ENCODE measurements at places on chromosomes 13 and 19. TPM values are rescaled to one million over a fixed set of nuclear protein-coding genes. Genes with fewer than 3 reads are reported as not detected.

Gene STX10
- polyA plus RNA-seq, result 47.9 TPM

Gene FLT3LG
- 3.7 TPM for polyA plus RNA-seq

DNA sequence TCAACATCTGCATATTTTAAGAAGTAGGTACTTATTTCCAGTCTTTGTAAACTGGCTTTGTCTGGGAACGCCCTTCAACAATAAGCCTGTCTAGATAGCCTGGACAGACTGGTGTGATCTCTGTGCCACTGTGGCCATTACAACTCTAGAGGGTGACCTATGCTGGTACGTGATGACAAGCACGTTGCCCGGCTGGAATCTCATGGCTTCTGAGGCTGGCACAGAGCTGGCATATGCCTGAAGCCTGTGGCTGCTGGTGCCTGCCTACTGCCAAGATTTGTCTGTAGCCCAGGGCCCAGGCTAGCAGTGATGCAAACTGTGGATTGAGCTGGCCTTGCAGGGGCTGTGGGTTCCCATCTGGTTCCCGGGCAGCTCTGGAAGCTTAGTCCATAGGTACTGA is 34.0 kb downstream of the IGFL3 start:
- no peak for DNase-seq

DNA sequence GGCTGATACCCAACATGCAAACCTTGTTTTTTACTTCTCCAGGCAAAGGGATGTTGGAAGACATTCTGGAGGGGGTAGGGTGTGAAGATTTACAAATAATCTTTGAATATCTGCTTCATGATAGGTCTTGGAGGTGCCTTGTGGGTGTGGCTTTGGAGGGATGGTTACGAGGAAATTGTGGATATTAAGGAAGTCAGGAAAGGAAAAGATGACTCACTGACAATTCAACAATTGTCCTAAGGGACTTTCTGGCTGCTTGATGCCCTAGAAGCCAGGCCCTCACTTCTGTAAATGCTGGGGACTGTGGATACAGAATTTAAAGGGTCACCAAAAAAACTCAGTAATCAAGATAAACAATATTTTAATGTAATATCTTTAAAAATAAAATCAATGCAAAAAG is 37.4 kb upstream of the ZNF527 start:
- no peak for DNase-seq

- no peak for DNase-seq
Observed at GRCh38 chr13:110647365-110647737, 32.0 kb downstream of the NAXD start.

Measured in AG04450 (cell line).